ENCODE measurements at places on chromosomes 13 and 19. TPM values are rescaled to one million over a fixed set of nuclear protein-coding genes. Genes with fewer than 3 reads are reported as not detected.

- DNase-seq = no peak
Observed at GRCh38 chr13:18946738-18947137, 234.9 kb downstream of the TUBA3C start.

DNA sequence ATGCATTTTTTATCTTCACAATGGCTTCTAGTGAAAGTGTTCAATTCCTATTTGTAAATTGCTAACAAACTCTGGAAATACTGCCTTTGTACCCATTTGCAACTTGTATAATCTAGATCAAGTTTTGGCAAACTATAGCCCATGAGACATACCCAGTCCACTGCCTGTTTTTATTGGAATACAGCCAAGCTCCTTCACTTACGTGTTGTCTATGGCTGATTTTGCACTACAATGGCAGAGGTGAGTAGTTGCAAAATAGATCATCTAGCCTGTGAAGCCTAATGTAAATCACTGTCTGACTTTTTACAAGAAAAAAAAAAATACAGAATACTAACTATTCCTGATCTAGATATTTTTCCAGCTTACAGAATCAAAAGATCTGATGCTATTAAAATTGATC is 37.1 kb downstream of the DZIP1 start:
- no peak for DNase-seq

- DNase-seq = no peak
Observed at GRCh38 chr19:38247734-38248268, 8.4 kb downstream of the PPP1R14A start.

GRCh38 chr13:41177616-41178015 is 16.8 kb downstream of the KBTBD7 start:
- no peak for DNase-seq

DNA sequence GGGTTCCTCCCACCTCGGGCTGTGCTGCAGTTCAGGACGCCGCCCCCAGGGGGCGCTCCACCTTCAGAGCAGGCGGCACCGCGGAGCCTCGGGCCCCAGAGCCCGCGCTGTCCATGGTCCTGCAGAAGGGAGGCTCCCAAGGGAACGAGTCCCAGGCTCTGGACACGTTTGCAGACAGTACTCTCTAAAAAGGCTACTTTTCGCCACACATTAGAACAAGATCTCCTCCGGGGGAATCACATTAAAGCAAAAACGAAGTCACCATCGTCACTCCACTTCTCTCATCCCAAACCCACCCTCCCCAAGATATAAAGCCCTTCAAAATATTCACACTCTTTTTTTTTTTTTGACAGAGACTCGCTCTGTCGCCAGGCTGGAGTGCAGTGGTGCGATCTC is 4.6 kb upstream of the SIGLEC10 start:
- peak; percentile 86 for DNase-seq

GRCh38 chr13:104357672-104358354 is 1291.6 kb upstream of the SLC10A2 start:
- no peak for DNase-seq

GRCh38 chr13:21014139-21014501 is 47.3 kb downstream of the LATS2 start:
- no peak for DNase-seq

DNA sequence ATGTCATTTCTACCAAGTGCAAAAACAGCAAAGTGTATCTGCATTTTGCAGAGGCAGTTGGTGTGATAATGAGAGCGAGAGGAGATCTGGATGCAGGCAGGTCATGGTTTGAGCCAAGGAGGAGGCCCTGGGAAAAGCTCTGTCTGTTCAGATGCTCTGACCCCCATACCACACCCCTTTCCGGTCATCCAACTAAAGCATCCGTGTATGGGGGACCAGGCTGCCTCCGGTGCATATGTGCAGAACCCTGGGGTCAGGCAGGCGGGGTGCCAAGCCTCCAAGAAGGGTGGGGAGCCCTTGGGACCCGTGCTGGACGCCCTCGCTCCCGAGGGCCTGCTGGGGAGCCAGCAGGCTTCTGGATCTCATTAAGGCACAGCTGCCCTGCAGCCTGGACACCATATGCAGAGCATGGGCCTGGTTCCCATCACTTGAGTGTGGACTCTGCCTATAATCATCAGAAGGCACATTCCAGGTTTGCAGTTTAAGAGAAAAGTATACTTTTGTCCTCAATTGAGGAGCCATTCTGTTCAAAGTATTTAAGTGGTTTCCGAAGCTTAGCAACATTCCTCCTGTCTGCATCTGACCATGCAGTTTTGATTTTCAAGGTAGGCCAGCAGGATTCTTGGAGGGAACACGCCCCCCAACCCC is 56.1 kb downstream of the ALOX5AP start:
- DNase-seq = peak; percentile 59

DNA sequence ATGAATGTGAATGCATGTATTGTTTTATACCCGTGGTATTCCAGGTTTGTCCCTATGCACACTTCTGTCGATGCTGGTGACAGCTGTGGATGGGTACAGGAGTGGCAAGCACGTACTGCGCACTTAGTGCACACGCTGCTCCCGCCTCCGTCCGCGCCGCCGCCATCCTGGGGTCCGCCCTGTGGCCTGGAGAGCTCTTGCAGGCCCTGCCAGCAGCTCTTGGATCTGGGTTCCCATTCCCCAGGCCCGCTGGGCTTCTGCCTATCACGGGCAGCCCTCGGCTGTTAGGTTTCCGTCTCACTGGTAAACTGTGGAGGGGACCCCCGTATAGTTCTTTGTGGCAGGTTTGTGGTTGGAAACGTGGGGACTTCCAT is 4.0 kb downstream of the GNA11 start:
- DNase-seq = peak; percentile 51

GRCh38 chr19:19387108-19387507 is 18.4 kb upstream of the GATAD2A start:
- DNase-seq = no peak

GRCh38 chr13:77760893-77761292 is 63.4 kb downstream of the SLAIN1 start:
- no peak for DNase-seq

GRCh38 chr13:112248862-112249592 is 127.1 kb upstream of the SPACA7 start:
- no peak for DNase-seq

- no peak for DNase-seq
Observed at GRCh38 chr19:7900931-7901330, 2.7 kb upstream of the MAP2K7 start.

GRCh38 chr13:72120632-72121031 is 253.6 kb upstream of the DACH1 start:
- DNase-seq = no peak

GRCh38 chr13:74158571-74159352 is 24.6 kb upstream of the KLF12 start:
- no peak for DNase-seq

DNA sequence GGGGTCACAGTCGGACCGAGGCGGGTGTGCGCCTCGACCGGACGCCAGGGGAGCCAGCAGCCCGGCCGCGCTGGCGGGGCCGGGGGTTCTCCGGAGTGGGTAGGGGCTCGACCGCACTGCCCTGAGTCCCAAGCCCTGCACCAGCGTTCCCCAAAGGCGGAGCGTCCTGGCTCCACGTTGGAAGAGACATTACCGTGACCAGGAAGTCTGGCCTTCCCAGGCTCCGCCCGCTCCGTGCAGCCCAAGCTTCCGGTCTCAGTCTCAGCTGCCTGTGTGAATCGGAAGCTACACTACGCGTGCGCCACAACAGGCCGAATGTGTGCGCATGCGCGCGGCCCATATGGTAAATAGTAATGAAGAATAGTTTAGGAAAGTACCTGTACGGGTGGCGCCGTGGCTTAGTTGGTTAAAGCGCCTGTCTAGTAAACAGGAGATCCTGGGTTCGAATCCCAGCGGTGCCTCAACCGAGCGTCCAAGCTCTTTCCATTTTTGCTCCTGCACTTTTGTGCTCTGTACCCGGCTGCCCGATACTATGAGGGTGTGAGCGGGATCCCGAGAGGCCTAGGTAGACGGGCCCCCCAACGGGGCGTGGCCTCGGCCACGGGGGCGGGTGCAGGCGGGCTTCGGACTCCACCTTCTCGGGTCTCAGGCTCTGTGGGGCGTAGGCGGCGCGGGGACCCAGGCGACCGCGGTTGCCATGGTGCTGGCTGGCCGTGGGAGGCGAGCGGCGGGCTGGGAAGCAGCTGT is 17.3 kb upstream of the LRP3 start:
- peak; percentile 94 for DNase-seq

- no peak for DNase-seq
Observed at GRCh38 chr13:44362394-44363040, 11.1 kb upstream of the SERP2 start.

- no peak for DNase-seq
Observed at GRCh38 chr19:54416695-54417491, 1.6 kb downstream of the TTYH1 start.

DNA sequence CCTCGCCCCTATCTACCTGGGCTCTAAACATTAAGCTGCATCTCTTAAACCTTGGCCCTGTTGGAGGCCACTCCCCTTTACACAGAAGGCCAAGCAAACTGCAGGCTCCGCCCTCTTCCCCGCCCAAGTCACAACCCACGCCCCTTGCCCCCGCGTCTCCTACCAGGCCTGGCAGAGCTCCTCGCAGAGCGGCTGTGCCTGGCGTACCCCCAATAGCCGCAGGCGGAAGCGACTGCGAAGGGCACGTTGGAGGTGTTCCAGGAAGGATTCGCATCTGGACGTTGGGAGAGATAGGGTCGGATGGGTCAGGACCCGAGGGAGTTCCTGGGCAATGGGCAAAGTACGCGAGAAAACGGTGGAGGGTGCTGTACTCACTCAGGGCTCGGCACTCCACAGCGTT is 5.9 kb downstream of the RTBDN start:
- no peak for DNase-seq

- DNase-seq = no peak
Observed at GRCh38 chr13:81138353-81138980, 797.5 kb upstream of the SPRY2 start.

DNA sequence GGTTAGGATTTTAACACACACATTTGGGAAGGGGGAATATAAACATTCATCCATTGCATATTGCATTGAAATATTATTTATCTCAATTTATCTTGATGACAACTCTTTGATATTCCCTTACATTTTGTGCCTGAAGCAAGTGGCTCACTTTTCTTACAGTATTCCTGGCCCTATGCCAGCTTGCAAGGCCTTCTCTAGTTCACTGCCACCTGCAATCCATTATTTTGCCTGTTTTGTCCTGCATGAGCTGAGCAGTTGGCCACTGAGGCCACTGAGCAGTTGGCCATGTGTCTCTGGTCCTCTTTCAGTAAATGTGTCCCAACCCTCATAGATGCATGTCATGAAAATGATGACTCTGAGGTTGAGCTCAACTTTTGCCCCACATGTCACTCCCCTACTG is 49.8 kb downstream of the CBY2 start:
- no peak for DNase-seq

Gene LIM2
- not detected for total RNA-seq

Gene OR7A5
- total RNA-seq = not detected

Gene FPR2
- 0.44 TPM for total RNA-seq

Gene LYPD5
- total RNA-seq = 0.67 TPM

Gene SERTAD3
- total RNA-seq = 35.5 TPM

Gene SIGLEC7
- 0.60 TPM for total RNA-seq

Gene CBY2
- total RNA-seq = not detected

Gene NOVA2
- total RNA-seq = 5.1 TPM

Gene PSG11
- not detected for total RNA-seq

Gene CEACAM1
- total RNA-seq = 1.2 TPM

Gene MEIOSIN
- not detected for total RNA-seq

Gene GPC5
- total RNA-seq = 0.95 TPM

Gene HAUS5
- 6.5 TPM for total RNA-seq

All from heart right ventricle (tissue), 16 donors.